Stimulated activated CD4-positive, alpha-beta T cell treated with anti-CD3 and anti-CD28 coated beads, Interleukin-1b, Interleukin-23, amount 100 ng/mL, for 1 hour (primary cell): ENCODE measurements at places on chromosomes 13 and 19.

- no peak for DNase-seq
Observed at GRCh38 chr13:24985107-24985506, 110.8 kb upstream of the PABPC3 start.

DNA sequence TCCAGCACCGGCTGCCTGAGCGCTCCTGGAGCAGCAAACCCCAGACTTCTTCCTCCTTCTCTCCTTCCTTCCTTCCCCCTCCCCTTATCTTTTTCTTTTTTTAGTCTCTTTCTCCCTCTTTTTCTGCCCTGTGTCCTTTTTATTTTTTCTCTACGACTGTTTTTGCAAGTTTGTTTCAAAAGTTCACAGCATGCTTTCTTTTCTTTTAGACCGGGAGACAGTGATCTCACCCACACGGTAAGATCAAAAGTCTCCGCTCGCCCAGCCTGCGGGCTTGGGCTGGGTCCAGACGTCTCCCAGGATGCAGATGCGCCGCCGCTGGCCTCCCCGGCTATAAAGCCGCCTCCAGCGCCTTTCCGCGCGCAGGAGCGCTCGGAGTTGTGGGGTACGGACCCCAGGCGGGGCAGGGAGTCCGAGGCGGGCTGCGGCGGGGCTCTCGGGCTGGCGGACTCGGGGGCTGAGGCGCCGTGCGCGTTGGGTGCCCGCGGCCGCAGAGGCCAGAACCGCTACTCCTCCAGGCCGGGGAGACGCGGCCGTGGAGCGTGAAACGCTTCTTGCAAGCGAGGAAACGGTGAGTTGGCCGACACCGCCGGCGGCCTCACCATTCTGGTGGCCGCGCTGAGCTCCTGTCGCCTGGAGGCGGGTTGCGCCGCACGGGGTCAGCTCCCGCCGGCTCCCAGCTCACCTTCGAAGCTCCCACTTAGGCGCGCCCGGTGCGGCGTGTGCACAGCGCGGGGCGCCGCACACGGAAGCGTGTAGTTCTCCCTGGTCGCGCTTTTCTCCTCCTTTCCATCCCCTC, 2.0 kb upstream of the TSHZ3 start:
- no peak for DNase-seq

DNA sequence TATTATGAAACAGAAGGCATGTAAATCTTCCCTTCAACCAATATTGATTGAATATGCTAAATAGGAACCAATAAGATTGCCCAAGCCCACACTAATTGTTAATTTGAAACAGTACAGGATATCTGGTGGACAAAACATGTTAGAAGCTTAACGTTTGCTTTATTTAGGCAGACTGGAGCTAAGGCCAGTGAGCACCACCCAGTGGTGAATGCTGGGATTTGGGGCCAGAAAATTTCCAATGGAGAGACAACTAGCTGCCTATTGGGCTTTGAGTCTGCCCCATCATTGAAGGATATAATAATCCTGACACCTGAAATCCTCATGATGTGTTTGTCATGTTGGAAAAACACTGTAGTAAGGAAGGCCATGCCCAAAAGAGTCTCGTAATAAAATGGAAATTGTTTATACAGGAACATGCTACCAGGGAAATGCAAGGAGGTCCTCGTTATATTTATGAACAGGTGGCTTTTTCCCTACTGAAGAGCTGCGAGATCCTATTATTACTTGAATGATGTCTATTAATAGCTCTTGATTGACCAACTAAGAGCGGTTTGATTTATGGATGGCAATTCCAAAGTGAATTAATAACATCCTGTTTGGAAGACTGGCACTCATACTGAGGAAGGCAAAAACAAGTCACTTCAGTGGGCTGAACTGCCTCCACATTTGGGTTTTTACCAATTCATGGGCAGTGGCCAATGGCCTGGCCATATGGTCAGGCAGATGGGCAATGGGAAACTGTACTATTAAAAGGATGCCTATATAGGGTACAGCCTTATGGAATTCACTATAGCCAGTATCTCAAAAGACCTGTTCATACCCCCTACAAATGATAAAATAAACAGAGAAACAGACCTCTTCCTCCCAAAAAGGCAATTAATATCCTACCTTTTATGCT, 8.7 kb downstream of the SIGLECL1 start:
- no peak for DNase-seq

DNA sequence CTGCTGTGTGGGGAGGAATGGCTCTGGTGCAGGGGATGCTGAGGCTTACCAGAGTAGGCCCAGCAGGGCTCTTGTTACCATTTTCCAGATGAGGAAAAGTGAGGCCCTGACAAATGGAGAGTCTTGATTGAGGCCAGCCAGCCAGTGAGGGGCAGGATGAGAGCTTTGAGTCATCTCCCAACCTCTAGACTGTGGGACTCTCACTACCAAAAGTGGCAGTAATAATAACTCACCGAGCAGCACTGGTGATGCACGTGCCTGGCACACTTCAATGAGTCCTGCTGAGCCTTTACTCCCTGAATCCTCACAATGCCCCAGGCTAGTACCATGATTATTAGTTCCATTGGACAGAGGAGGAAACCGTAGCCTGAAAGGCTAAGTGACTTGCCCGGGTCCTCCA, 7.8 kb downstream of the CIC start:
- DNase-seq: no peak

GRCh38 chr13:73450583-73450982, 391.8 kb downstream of the KLF5 start:
- DNase-seq: no peak

- no peak for DNase-seq
Observed at GRCh38 chr19:17429641-17430113, 9.8 kb downstream of the MVB12A start.

DNA sequence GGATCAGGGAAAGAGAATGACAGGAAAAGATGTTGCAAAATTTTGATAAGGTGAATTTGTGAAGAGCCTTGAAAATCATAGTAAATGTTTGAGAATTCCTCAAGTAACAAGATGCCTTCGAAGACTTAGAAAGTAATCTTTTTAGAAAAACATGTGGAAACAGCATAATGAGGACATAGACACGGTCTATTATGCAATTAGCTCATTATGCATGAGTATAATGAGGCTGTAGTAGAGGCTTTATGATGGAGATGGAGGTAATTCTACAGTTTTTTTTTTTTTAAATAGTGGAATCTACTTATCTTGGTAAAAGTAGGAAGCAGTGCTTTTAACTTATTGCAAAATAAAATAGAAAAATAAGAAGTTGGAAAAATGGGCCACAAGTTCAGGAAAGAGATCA, 1329.1 kb upstream of the SPRY2 start:
- no peak for DNase-seq

- no peak for DNase-seq
Observed at GRCh38 chr19:4241824-4242430, 5.0 kb upstream of the YJU2 start.

GRCh38 chr13:99907038-99907437, 64.5 kb downstream of the ZIC5 start:
- DNase-seq: no peak

DNA sequence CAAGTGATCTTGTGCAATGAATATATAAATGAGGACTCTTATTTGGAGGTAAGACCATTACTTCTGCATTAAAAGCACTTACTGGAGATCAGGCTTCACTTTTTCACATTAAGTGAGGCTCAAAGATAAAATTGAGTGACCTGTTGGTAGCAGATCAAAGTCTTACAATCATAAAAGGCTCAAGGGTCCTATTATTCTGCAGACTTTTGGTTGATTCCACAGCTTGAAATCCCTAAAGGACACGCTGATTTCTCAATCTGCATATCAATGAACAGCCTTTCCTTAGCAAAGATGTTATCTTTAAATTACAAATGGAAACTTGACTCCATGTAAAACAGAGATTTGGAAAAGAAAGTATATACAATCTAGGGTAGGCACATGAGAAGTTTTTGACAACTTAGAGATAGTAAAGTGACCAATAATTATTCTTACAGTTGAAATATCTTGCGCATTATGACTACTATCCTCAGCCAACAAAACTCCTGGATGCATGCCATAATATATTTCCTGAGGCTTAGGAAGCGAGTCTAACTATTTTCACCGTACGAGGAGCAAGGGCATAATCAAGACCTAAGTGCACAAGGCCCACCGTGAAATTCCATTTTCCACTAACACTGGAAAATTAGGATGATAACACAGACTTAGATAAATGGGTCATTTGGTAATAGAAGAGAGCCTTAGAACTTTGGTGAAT, 640.7 kb downstream of the LIG4 start:
- no peak for DNase-seq

DNA sequence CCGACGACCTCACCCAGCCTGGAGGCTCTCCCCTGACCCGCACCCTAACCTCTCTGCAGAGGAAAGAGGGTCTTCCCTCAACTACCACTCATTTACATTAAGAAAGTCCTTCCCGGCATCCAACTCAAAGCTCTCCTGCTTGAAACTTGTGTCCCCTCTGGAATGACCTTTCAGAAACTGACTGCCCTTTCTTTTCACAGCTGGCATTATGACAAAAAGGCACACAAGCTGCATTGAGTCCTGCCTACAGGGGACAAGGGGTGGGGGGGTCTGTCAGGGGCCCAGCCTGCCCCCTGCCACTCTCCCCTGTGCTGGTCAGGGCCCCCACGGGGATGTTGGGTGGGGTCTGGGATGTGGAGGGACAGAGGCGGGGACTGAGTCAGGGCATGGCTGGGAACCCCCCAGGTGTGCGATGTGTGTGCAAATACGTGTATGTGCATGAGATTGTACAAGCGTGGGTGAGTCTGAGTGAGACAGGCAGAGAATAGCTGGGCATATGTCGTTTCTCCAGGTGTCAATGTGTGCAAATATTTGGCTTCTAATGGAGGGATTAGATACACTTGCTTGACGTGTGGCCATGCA, 2.0 kb downstream of the COL5A3 start:
- no peak for DNase-seq

DNA sequence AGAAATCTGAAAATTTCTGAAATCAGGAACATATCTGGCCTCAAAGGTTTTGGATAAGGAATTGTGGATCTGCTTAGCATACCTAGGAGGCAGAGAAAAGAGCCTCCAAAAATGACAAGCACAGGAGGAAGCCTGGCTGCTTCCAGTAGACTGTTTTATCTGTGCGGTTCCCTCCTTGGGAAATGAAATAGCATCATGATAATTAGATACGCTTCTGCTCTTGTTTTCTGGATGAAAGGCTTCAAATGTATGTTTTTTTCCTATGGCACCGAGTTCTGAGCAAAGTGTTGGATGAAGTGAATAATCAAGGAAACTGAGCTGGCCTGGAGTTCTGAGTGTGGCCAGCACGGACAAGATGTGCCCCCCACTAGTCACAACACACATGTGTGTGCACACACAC, 19.8 kb upstream of the GPR12 start:
- DNase-seq: no peak

- no peak for DNase-seq
Observed at GRCh38 chr13:40206241-40207000, 460.0 kb downstream of the FOXO1 start.

DNA sequence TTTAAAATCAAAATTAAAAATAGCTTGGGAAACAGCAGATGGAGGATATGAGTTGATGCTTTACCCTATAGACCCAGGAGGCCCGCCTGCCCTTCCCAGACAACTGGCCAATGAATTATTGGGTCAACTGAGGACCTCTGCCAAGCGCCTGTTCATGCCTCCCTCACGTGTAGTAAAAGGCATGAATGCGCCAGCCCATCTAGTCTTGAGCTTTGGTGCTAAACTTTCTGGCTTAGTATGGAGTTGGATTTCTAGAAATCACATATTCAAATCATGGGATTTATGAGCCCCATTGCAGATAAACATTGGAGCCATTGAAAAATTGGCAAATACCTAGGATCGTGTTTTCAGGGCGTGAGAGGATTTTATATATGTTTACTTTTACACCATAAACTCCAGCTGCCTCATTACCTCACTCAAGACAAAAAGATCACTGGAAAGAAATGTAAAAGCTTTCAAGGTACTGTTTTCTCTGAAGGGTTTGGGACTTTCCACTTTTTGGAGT, 47.1 kb downstream of the COL4A2 start:
- DNase-seq: no peak

GRCh38 chr19:32166238-32166637, 179.2 kb upstream of the ZNF507 start:
- no peak for DNase-seq

GRCh38 chr19:40282920-40283319, 2.2 kb downstream of the AKT2 start:
- DNase-seq: no peak

GRCh38 chr19:45297674-45298073, 25.0 kb downstream of the CKM start:
- DNase-seq: no peak

DNA sequence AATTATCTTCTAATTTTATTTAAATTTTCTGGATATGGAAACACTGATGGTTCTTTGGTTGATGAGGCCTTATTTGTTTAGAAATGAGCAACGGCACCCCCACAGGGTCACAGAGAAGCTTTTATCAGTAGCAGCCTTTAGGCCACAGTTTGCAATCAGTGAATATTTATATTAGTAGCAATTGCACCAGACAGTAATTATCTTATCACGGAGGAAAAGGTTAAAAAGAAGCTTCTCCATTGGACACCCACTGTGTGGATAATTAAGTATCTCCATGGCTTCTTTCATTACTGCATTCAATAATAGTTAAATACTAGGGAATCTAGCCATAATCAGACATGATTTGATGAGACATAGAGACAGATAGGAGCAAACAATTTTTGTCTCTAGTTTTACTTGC, 2099.2 kb upstream of the PCDH20 start:
- no peak for DNase-seq

DNA sequence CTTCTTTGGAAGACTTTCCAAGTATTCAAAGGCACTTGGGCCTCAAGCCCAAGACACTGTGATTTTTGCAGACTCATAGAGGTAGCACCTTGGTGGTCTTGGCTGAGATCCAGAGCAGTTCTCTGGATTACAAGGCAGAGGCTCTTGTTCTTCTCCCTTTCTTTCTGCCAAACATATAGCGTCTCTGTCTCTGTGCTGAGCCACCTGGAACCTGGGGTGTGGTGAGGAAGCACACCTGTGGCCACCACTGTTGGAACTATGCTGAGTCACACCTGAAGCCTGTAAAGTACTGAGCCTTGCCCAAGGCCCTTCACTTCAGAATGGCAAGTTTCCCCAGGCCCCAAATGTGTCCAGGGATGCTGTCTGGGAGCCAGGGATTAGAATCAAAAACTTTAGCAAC, 127.5 kb downstream of the FREM2 start:
- DNase-seq: no peak

- no peak for DNase-seq
Observed at GRCh38 chr13:36108342-36108741, 22.8 kb downstream of the DCLK1 start.

- no peak for DNase-seq
Observed at GRCh38 chr19:15196360-15197005, 4.3 kb downstream of the NOTCH3 start.

GRCh38 chr19:17035842-17036424, 9.3 kb upstream of the CPAMD8 start:
- DNase-seq: no peak

DNA sequence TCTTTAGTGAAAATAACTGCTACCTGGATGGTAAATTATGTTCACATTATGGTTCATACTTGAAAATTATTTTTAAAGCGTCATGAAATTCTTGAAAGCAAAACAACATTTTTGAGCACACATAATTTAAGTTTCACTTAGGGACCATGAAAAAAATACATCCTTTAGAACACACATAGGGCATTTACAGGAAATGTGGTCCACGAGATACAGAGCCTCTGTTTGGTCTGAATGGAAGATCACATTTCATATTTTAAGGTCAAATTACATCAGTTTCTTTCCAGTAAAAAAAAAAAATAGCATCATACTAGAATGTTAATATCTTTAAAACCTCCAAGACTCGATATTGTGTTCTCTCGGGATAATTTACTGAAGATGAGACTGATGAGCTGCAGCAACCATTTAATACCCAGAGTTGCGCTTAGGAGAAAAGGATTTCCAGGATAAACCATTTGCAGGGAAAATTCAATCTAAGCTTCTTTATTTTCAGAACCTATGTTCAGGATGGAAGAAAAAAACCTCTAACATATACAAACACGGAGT, 720.7 kb downstream of the DIAPH3 start:
- no peak for DNase-seq
